ENCODE measurements at places on chromosomes 1 and 21.

- no peak for DNase-seq
Measured at GRCh38 chr1:226017070-226017469, 17.9 kb upstream of the SDE2 start.

GRCh38 chr1:230280054-230280795 is 145.9 kb downstream of the PGBD5 start:
- no peak for DNase-seq

- no peak for DNase-seq
Measured at GRCh38 chr1:180548686-180549317, 10.0 kb upstream of the OVAAL start.

DNA sequence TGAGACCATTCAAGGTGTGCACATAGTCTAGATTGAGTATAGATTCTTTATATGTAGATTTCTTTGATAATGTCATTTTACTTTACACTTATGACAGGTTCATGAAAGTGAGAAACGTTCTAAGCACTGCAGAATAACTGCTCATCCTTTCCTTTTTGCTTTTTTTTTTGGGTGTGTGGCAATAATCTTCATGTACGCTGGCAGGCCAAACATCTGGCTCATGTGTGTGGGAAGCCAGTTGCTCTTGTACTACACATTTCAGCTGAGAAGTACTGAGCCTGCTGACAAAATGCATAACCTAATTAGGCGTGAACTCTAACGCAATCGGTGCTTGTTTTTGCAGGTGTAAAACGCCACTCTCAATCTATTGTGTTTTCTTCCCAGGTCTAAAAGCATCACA is 350.8 kb upstream of the KAZN start:
- DNase-seq = no peak

DNA sequence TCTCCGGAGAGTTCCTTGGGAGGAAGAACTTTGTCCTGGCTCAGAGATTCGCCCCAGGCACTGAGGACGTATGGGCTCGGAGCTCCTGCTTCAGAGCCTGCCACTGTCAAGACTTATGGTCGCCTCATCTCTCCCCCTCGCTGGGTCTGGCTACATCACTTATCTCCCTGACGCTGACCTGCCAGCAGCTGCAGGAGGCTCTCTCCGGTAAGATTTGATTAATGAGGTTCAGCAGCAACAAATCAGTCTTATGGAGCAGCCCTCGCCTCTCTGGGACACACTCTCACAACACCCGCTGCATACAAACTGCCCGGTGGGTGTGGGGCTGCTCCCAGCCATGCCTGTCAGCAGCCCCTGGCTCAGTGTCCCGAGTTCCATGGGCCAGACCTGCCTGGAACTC is 297.8 kb downstream of the RRAGC start:
- DNase-seq = no peak

DNA sequence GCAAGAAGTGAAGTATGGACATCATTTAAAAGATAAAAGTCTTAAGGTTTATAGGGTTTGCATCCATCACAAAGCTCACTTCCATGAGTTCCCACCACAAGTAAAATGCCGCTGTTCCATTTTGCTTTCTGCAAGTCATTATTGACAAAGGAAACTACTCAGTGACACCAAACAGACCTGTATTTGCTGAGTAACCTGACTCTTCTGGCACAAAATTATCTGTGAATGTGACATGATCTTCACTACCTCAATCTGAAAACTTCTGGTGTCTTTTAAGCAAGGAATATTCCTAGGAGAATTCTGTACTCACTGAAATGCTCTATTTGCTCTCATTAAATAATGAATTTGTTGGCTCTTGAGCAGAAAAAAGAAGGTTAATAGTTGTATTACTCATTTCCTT is 1077.4 kb upstream of the ADGRL4 start:
- no peak for DNase-seq

DNA sequence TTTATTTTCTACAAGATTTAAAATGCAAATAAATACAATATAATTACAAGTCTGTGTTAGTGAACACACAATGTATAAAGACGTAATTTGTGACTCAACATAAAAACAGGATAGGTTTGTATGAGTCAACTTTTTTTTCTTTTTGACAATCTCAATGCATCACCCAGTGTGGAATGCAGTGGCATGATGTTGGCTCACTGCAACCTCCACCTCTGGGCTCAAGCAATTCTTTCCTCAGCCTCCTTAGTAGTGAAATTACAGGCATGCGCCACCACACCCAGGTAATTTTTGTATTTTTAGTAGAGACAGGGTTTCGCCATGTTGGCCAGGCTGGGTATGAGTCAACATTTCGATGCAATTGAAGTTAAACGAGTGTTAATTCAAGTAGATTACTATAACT is 5.9 kb upstream of the SPRR2E start:
- DNase-seq = no peak
